ENCODE measurements at places on chromosomes 4 and X.

DNA sequence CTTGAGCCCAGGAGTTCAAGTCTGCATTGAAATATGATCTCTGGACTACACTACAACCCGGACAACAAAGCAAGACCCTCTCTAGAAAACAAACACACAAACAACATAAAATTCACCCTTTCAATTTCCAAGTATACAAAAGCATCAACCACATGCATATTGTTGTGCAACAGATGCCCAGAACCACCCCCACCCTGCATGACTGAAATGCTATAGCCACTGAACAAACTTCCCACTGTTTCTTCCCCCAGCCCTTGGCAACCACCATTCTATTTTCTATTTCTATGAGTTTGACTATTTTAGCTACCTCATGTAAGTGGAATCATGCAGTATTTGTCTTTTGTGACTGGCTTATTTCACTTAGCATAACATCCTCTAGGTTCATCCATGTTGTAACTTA, 14.2 kb upstream of the C4orf51 start:
- DNase-seq, result no peak

- no peak for DNase-seq
Measured at GRCh38 chr4:105461621-105462382, 12.1 kb downstream of the PPA2 start.

DNA sequence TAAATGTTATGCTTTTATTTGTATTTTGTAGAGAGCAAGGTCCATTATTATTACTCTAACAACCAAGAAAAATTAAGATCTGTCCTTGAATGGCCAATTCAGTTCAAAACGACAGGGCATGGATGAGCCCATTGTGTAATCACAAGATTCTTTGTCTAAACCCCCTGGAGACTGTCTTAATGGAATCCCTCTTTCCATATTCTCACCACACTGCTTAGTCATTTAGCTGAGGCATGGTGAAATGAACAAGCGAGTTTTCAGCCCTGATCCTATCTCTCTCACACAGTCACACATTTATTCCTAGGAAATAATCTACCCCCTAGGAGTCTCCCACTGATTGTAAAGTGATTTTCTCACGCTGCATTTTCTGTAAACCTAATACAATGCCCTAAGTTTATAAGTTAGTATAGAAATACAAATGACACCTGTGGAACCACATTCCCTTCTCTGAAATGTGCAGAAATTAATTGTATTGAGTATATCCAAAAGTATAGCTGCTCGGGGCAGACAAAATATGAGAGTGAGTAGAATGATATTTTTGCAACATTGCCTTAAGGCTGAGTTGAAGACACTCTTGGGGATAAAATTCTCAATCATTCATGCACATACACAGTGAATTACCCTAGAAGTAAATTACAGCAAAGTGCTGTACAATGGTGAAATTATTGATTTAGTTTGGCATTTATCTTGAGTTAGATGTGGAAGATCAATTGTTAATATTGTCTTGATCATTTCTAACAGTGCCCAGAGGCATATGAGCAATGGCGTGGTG, 119.7 kb upstream of the PCDH7 start:
- DNase-seq, result no peak

- no peak for DNase-seq
Measured at GRCh38 chr4:147773261-147774184, 41.6 kb downstream of the ARHGAP10 start.

DNA sequence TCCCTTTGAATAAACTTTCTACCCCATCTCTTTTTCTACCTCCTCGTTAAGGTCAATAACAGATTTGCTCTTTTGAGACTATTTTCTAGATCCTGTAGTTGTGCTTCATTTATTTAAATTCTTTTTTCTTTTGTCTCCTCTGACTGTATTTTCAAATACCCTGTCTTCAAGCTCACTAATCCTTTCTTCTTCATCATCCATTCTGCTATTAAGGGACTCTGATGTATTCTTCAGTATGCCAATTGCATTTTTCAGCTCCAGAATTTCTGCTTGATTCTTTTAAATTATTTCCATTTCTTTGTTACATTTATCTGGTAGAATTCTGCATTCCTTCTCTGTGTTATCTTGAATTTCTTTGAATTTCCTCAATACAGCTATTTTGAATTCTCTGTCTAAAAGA, 36.0 kb upstream of the ARMCX4 start:
- DNase-seq, result no peak

GRCh38 chr4:6568689-6569332, 6.2 kb upstream of the MAN2B2 start:
- DNase-seq, result no peak

- no peak for DNase-seq
Measured at GRCh38 chr4:54784161-54784671, 126.5 kb downstream of the KIT start.

- no peak for DNase-seq
Measured at GRCh38 chr4:122992057-122992456, 69.7 kb upstream of the NUDT6 start.

DNA sequence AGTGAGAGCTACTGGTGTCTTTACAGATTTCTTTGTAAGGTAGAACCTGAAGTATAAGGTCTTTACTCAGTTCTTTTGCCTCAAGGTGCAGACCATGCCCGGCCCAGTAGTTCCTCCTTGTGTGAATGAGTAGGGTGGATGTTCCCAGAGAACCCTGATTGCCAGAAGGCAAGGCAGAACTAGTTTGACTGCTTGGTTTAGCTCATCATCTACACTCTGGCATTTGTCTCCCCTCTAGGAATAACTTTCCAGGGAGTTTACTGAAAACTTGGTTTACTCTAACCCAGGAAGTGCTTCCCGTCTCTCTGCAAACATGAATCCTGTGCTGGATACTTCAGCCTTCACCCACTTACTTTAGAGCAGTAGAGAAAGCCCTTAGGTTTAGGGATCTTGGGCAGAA, 29.1 kb downstream of the MCUB start:
- DNase-seq, result no peak

DNA sequence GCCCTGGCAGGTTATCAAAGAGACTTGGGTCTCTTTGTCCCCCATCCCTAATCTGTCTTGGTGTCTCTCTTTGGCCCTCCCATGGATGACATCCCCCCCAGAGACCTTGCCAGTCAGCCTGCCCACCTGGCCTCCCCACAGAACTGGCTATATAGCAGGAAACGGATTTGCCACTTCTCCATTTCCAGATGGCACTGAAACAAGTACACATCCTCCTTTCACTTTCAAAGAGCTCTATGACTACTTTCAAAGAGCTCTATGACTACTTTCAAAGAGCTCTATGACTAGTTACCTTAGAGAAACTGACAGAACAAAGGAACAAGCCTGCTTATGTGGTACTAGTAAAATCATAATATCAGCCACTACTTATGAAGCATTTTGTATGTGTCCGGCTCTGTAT, 175.3 kb downstream of the MAML3 start:
- no peak for DNase-seq

DNA sequence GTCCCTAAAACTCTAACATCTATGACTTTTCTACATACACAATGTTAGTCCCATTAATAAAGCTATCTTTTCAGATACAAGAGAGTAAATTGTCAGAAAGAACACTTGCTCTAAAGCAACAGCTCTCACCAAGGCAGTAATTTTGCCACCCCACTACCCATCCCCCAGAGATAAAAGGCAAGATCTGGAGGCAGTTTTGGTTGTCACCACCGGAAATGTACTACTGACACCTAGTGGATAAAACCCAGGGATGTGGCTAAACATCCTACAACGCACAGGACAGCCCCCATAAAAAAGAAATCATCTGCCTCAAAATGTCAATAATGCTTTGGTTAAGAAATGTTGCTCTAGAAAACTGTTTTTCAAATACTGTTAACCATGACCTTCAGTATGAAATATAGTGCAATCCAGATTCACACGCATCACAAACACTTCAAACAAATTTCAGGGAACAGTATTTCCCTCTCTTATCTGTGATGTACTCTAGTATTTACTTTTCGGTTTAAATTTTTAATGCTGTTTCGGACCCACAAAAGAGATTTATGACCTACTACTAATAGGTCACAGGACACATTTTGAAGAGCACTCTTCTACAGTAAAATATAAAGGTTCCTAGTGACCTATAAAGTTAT, 5.1 kb downstream of the FBXL5 start:
- no peak for DNase-seq

- no peak for DNase-seq
Measured at GRCh38 chrX:122666601-122667000, 517.5 kb upstream of the GRIA3 start.

DNA sequence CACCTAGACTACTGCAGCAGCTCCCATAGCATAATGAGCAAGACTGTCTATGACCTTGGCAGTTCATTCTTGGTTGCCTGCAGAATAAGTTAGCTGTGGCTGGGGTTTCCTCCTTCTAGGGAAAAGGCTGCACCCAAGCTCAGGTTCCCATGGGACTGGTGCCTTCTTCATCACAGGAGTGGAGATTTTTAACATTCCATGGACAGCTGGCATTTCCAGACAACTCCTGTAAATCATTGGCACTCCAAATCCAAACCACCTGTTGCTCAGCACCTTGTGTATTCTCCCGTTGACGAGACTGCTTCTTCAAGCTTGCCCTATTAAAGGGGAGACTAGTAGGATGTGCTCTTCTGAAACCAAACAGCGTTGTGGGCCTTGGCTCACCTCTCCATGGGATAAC, 7.8 kb upstream of the NUP54 start:
- no peak for DNase-seq

DNA sequence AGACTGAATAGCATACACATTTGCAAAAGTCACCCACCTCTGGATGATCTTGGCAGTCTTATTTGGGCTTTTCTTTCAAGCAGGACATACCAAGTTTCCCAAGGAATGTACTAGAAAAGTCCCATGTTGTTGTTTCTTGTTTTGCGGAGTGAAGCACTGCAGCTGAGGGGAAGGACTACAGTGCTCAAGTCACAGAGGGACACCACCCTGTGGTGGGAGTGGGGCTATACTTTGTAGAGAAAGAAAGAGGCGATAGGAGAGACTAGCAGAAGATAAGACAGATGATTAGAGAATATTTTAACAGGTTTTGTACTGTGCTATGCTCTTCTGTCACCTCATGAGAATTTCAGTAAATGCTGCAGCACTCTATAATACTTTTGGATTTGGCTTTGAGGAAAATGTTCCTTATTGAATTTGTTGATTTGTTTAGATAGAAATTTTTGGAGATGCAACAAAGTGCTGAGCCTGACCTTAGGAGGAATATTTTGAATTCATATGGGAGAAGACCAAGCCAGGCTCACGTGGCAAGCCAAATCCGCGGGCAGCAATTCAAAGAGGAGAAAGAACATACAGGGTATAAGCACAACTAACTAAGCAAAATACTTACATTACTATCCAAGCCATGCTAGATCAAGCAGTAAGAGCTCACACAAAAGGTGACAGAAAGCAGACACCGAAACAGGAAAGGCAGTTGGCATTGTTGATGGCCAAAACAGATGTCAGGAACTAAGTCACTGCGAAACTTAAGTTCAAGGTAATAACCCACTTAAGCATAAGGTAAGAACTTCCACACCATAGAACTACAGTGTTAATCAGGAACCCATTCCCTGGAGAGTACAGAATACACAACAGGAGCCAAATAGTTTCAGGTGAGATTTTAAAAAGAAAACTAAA, 280.3 kb upstream of the INTU start:
- DNase-seq, result no peak

GRCh38 chrX:11733614-11734013, 24.4 kb upstream of the MSL3 start:
- DNase-seq, result no peak

- DNase-seq, result no peak
Measured at GRCh38 chr4:180462116-180462515, 1781.1 kb upstream of the TENM3 start.

DNA sequence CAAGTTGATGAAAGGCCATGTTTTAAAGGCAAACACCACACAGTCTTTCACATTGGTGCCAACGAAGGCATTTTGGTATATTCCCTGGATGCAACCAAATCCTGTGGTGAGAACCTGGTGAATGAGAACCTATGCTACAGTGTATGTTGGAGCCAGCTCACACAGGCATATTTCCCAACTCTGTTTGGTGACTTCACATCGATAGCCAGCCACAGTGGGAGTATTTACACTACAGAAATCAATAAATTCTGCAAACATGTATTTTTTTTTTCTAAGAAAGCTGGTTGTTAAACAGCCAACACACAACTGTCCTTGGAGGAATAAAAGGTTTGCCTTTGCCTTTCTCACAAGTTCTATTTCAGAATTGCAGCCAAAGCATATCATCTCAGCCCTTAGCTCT, 691.0 kb downstream of the GRID2 start:
- no peak for DNase-seq

DNA sequence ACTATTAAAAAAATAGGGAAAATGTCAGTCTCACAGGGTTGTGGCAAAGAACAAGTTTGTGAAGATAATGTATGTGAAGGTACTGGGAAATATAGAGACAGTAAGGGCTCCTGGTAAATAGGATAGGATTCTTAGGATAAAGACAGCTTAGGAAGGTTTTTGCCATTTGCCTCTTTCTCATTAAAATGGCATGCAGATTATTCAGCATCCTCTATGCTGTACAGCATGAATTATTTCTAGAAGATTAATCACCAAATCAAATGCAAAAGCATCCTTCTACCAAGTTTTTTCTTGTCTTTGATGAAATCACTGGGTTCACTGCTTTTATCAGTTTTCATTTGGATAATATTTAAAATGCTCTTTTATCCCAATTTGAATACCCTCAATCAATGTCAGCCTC, 142.8 kb downstream of the NDST3 start:
- no peak for DNase-seq

- no peak for DNase-seq
Measured at GRCh38 chr4:88533088-88533790, 9.7 kb upstream of the PYURF start.

Data from stimulated activated CD4-positive, alpha-beta T cell treated with anti-CD3 and anti-CD28 coated beads, Interleukin-1b, Interleukin-23, amount 100 ng/mL, for 1 hour (primary cell).